Amniotic stem cell (primary cell): ENCODE measurements at places on chromosomes 12 and 14.
A peak's percentile ranks its signal among the peaks of the same experiment; 100 is the strongest.

GRCh38 chr14:52834440-52834842 is 43.0 kb upstream of the GNPNAT1 start:
- peak; percentile 69 for DNase-seq

GRCh38 chr14:60632777-60633176 is 16.5 kb downstream of the SIX1 start:
- DNase-seq: no peak

GRCh38 chr12:121010860-121011259 is 5.4 kb downstream of the C12orf43 start:
- no peak for DNase-seq

DNA sequence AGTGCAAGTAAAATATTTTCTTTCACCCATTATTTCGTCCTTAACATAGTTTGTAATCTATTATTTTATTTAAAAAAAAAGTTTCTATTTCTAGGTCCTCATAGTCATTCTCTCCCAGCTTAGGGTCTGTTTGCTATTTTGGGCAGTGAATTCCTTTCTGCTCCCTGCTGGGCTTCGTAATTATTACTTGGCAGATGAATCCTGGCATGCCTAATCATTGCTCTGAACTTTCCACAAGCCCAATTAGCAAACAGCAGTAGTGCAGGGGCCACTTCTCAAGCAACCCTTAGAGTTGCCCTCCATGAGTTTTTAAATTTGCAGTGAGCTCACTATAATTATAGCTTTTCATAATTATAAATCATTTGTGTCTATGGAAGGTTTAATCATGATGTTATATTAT is 1378.3 kb upstream of the SEL1L start:
- DNase-seq: no peak
